Kidney tubule cell (primary cell): ENCODE measurements at places on chromosomes 3 and 15.

DNA sequence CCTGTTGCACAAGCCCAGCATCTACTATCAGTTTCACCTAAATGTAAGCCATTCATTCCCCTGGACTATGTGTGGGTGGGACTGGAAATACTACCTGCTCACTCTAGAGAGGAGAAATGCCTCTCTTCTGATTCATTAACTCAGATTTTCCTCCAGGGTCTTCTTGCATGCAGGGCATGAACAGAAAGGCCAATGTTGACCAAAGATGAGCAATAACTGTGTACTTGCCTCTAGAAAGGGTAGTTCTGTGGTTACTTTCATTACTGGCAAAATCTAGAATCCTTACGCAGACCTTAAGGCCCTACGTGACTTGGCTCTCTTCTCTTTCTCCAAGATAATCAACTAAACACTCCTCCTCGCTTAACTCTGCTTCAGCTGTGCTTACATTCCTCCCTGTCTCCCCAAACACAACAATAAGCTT is 81.4 kb upstream of the PSMD6 start:
- DNase-seq, result peak; percentile 93

DNA sequence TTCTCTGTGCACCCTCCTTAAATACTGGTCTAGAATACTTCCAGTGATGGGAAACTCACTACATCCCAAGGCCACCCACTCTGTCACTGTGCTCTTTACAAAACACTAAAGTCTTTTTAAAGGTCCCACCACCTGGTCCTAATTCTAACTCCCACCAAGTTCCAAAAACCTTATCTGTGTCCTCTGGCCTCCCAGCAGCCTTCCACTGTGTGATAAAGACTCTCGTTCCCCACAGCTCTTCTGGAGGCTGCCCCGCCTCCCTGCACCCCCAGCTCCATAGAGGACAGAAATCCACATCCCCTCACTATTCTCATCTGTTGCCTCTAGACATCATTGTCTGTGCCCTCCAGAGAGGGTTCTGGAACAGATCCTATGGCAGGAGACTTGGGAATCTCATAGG is 276.4 kb downstream of the FAM43A start:
- no peak for DNase-seq

DNA sequence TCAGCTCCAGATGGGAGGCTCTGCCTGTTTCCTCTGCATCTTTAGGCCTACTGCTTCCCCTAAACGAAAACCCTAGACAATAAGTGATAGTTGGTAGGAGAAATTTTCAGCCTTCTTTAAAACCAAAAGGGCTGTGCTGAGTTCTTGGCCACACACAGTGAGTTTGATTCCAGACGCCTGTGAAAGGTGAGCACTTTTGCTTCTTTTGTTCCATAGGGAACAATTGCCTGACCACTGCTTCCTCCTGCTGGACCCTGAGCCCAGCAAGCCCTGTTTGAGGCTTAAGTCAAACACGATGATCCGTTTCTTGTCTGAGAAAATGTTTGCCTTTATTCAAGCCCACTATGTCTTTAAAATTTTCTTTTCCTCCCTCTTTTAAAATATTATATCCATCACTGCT is 493.9 kb downstream of the ZIC1 start:
- DNase-seq, result no peak

DNA sequence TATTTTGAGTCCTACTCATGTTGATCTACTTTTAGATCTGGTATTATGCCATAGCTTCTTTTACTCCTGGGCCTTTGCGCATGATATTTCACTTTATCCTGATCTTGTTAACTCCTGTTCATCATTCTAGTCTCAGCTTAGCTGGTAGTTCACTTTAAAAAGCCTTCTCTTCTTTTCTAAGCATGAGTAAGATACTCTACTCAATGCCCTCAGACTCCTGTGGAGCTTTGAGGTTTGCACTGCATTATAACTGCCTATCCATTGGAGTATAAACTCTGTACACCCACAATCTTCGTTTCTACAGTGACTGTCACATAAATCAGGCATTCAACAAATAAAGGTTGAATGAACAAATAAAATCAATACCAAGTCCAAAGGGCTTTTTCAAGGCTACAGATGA is 357.9 kb upstream of the KCNH8 start:
- no peak for DNase-seq
